NCI-H2029 (cell line): ENCODE measurements at places on chromosomes 3 and 15.

DNA sequence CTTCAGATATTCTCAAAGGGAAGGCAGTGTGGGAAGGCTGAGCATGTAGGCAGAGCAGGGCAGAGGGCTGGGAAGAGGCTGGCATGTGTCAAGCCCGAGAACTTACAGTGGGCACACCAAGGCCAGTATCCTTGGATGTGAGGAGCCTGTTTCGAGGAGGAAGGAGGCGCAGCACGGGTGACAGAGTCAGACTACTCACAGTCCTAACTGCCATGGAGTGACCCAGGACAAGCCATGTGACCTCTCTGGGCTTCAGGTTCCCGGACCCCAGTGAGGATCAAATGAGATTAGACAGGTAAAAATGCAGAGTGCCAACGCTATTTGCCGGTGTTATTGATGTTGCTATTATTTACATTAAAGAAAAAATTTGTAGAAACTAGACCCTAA is 65.3 kb downstream of the NSMCE3 start:
- DNase-seq, result no peak

DNA sequence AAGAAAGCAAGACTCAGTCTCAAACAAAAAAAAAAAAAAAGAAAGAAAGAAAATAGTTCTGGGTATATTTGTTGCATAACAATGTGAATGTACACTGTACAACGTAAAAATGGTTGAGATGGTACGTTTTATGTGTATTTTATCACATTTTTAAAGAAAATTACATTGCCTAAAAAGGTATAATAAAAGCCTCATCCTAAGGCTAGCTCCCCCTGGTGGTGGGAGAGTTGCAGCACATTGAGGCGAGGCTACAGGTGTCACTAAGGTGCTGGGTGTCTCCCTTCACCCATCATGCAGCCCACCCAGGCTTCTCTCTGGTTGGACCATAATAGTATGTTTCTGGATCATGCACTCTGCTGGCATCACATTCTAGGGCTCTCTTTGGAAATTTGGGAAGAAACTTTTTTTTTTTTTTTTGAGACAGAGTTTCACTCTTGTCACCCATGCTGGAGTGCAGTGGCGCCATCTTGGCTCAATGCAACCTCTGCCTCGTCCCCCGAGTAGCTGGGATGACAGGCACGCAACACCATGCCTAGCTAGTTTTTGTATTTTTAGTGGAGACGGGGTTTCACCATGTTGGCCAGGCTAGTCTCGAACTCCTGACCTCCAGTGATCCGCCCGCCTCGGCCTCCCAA is 12.4 kb upstream of the RAB11A start:
- peak; percentile 24 for DNase-seq

DNA sequence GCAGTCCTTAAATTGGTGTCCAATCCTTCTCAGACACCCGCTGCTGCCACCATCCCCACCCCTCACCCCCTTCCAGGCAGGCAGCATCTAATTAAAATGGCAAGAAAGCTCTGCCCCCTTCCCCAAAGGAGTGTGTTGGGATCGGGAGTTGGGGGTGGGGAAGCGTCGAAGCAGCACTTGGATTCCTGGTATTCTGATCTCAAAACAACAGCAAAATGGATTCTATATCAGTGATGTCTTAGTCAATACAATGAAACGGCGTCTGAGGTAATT is 1.4 kb downstream of the TNIK start:
- DNase-seq, result no peak

DNA sequence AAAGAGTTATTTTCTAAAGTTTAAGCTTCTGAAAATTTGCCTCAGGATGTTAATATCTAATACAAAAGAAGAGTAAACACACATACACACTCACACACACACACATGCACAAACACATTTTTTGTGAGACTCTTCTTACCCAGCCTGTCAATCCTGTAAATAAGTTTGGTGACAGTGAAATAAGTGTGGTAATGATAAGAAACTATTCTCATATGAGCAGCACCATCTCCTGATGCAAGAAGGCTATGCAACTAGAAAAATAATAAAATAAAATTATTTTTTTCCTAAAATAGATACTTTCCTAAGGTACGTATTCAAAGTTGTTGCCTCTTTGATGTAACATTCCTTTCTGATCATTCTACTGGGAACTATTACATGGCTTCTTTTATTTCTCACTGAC is 155.1 kb downstream of the MECOM start:
- DNase-seq, result no peak

DNA sequence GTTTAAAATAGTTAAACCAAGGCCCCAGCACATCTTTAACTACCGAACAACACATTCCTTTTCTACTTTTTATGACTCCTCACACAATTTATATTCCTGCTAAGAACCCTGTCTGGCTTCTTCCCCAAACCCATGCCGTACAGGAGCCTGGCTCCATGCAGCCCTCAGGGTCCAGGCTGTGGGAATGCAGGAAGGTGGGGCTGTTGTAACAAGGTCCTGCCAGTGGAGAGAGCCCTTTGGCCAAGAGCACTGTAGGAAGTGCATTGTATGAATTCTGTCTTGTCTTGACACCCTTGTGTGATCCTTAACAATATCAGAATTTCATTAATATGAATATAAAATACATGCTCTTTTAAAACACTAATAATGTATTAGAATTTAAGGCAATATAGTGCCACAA is 563.8 kb downstream of the TBL1XR1 start:
- no peak for DNase-seq

DNA sequence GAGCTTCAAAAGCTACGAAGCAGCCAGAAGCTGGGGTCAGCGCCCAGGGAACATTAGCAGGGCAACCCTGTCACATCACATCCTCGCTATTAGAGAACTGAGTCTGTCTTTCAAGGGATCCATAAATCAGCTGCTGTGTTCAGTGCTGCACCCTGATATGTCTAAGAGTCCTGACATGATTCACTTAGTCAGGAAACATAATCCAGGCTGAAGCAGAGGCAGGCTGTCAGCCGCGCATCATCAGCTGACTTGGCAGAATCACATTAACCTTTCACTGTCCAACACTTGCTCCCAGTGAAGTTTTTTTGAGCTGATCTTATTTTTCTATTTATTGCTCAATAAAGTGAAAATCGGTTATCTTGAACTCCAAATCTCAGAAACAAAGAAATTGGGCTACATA is 23.5 kb downstream of the MYH15 start:
- no peak for DNase-seq

DNA sequence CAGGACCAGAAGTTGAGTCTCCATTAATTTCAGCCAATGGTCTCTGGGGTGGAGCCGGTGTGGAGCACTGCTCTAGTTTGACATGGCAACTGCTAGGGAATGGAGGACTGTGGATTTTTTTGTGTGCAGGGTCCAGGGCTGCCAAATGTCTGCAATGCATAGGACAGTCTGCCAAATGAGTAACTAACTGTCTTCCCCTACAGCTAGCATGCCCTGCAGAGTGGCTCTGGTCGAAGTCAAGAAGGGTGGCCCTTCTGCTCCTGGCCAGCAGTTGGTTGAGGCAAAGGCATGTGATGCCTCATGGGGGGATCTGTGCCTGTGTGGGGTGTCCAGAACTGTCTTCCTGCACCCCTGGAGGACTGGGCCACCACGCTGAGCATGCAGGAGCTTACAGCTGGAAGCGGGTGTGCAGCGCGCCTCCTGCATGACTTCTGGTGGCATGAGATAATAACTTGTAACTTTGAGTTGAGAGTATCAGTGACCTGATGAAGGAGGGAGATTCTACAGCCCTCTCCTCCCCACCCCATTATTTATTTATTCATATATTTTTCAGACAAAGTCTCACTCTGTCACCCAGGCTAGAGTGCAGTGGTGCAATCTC is 4.6 kb downstream of the TPRA1 start:
- no peak for DNase-seq

DNA sequence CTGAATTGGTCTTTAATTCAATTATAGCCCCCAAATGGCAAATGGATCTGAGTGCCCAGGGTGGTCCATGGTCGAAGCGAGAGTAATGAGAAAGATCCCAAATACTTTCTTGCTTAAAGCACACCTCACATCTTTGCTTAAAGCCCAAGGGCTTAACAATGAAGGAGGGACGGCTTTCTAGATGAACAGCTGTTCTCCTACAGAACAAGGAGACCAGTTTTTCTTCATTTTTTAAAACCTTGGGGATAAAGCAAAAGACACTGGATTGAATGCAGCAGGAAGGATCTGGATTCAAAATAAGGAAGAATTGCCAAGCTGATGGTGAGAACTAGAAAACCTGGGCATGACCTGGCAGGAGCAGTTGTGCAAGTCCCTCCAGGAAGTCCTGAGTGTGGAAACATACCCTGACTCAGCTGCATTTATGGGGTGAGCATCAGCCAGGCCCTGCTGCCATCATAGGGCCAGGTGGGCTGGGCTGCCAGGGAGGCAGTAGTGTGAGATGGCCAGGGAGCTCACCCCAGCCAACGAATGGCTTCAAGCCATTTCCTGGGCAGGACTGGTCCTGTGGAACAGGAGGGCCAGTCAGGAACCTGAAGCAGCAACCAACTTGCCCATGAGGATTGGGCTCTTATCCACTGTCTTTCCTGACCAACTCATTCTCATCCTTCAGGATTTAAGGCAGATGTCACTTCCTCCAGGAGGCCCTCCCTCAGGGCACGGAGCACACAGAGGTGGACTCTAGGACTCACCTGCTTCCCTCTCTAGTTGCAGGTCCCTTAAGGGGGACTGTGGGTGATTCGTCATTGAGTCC is 18.4 kb upstream of the RHCG start:
- no peak for DNase-seq

DNA sequence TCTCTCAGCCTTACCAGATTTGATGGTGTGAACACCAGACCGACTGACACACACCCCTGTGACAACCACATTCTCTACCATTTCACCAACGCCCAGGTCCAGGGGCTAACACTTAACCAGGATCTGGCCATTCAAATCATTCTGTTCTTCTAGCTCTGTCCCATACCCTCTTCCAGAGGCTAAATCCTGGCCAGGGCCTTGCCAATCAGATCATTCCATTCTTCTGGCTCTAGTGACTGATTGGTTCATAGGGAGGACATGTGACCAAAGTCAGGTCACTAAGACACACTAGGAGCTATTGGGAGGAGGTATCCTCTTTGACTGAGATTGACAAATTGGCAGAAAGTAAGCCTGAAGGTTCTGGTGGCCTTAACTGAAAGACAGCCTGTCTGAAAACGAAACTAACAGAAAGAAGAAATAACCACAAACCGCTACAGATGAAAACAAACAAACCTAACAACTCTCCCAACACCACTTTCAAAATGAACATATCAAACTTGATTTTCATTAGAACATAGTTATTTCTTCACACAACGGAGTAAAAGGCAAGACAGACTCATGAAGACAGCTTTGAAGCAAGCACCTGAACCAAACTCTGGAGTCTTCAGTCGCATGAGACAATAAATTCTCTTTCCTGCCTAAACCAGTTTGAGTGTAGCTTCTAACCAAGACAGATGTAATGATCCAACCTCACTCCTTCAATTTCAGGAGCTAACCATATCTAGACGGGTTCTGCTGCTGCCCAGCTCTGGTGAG is 68.5 kb downstream of the TRANK1 start:
- DNase-seq, result no peak

DNA sequence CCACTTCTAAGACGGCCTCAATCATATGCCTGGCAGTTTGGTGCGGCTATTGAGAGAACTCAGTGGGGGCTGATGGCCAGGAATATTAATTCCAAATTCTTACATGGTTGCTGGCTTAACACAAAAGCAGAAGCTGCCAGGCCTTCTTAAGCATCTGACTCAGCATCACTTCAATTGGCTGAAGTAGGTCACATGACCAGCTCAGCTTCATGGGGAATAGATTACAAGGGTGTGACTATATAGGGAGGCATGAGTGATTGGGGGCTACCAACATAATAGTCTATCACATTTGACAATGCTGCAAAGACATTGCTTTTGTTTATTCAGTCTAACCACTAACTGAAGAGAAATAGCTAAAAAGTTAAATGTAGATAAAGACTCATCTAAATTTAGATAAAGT is 101.6 kb upstream of the ANKRD28 start:
- DNase-seq, result peak; percentile 38

- DNase-seq, result no peak
These were observed 35.0 kb downstream of the CTSH start for GRCh38 chr15:78909791-78910228.

GRCh38 chr3:177426878-177427495 is 229.7 kb upstream of the TBL1XR1 start:
- DNase-seq, result no peak

DNA sequence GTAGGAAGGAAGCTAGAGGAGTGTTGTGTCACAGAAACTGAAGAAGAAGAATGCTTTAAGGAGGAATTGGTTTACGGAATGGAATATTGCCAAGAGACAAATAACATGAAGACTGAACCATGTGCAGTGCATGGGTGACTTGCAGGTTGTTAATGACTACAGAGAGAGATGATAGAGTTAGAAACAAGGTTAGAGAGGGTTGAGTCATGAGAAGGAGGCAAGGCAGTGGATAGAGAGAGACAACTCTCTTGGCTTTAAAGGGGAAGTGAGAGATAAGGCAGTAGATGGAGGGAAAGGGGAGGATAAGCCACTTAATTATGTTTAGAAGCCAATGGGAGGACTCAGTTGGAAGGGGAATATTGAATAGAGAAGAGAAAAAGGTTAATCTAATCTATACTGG is 119.3 kb upstream of the CCNL1 start:
- no peak for DNase-seq

GRCh38 chr3:12658593-12659058 is 5.3 kb downstream of the RAF1 start:
- no peak for DNase-seq

GRCh38 chr3:64892671-64893309 is 205.0 kb upstream of the ADAMTS9 start:
- no peak for DNase-seq

DNA sequence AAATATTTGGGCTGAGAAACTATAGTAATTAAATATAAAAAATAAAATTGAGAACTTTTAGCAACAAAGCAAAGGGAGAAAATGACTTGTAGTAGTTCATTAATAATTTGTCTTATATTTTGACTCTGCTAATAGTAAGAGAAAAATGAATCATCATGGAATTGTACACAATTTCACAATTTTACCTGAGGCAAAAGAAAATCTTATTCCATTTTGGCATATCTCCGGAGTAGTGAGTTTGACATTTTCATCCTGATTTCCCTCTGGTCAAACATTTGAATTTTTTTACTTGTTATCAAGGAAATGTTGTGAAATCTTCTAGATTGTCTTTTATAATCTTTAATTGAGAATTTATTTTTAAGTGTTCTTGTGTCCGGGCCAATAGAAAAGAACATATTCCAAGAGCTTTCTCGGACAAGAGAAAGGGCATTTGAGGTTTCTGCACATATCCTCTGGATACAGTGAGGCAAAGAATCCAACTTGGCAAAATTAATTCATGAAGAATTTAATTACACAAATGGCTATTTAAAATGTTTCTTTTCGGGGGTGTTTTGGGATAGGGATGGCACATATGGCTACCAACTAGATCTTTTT is 89.3 kb upstream of the IGSF10 start:
- no peak for DNase-seq

DNA sequence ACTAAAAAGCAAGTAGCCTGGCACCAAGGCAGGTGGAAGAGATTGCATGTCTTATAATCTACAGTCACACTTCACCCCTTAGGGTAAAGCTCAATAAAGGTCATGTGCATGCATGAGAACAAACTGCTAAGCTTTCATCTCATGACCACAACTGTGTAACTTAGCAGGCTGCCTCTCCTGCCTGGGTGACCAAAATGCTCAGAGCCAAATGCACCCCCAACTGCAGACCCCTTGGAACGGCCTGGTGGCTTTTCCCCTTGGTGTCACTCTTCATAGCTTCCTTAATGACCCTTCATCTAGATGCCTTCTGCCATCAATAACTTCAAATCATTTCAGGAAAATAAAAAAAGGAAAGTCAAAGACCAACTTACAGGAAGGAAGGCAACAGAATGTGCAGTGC is 88.1 kb downstream of the ADAMTS17 start:
- DNase-seq, result no peak

- DNase-seq, result no peak
These were observed 47.4 kb upstream of the UBE2E1 start for GRCh38 chr3:23758253-23758838.

GRCh38 chr3:4981665-4982494 is 2.6 kb downstream of the BHLHE40 start:
- DNase-seq, result no peak
